ENCODE measurements at places on chromosomes 7 and 10. TPM values are rescaled to one million over a fixed set of nuclear protein-coding genes. Genes with fewer than 3 reads are reported as not detected.

DNA sequence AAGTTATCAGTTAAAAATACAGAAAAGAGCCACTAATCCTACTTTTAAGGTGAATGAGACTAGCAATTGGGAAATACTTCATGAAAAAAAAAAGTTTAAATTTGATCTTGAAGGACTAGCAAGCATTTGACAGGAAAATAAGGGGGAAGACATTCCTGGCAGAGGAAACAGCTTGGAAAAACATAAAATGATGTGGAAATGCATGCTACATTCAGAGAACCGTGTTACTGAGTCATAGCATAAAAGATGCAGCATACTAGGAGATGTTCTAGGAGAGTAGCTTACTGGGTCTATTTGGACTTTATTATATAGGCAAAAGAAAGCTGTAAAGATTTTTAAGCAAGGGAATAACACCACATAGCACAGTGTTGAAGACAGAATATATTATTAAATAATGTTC is 108.6 kb upstream of the COL1A2 start:
- no peak overlapping the region for H3K27ac ChIP-seq
- no peak for DNase-seq
- H3K36me3 ChIP-seq, result no peaks in the 10 kb centered on the region

The PTF1A gene
- total RNA-seq, result not detected

GRCh38 chr10:5856701-5857004 is 33.0 kb downstream of the ANKRD16 start:
- DNase-seq, result no peak
- no peak overlapping the region for H3K4me3 ChIP-seq
- no peak overlapping the region for H3K27ac ChIP-seq
- no peaks in the 10 kb centered on the region for H3K36me3 ChIP-seq
- H3K27me3 ChIP-seq, result no peaks in the 10 kb centered on the region

GRCh38 chr7:95628831-95629439 is 32.6 kb upstream of the PDK4 start:
- H3K27ac ChIP-seq, result no peak overlapping the region
- H3K36me3 ChIP-seq, result no peaks in the 10 kb centered on the region
- H3K4me1 ChIP-seq, result no peaks in the 10 kb centered on the region

- H3K4me1 ChIP-seq, result no peaks in the 10 kb centered on the region
- peaks cover 4% of the 10 kb centered on the region for H3K27me3 ChIP-seq
- H3K4me3 ChIP-seq, result no peak overlapping the region
- no peak overlapping the region for H3K27ac ChIP-seq
- no peaks in the 10 kb centered on the region for H3K36me3 ChIP-seq
Observed at GRCh38 chr10:67520924-67521520, 175.0 kb downstream of the CTNNA3 start.

DNA sequence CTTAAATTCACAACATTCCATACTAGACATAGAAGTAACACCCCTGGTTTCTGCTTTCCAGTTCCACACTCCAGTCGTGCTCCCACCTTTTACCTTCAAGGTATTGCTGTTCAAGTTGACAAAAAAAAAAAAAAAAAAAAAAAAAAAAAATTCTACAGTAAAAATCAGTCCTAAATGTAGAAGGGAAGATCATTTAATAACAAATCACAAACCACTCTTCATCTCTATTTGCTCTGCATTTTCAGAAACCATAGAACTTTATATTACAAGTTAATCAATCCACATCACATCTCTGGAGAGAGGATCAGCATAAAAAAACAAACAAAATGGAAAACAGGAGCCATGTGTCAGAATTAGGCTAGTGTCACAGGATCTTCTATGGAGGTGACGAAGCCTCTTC is 206.3 kb upstream of the KLF14 start:
- peaks cover 76% of the 10 kb centered on the region for H3K36me3 ChIP-seq
- no peak for DNase-seq
- peak overlapping the region; percentile 52 for H3K4me3 ChIP-seq
- peak overlapping the region; percentile 79 for H3K27ac ChIP-seq

DNA sequence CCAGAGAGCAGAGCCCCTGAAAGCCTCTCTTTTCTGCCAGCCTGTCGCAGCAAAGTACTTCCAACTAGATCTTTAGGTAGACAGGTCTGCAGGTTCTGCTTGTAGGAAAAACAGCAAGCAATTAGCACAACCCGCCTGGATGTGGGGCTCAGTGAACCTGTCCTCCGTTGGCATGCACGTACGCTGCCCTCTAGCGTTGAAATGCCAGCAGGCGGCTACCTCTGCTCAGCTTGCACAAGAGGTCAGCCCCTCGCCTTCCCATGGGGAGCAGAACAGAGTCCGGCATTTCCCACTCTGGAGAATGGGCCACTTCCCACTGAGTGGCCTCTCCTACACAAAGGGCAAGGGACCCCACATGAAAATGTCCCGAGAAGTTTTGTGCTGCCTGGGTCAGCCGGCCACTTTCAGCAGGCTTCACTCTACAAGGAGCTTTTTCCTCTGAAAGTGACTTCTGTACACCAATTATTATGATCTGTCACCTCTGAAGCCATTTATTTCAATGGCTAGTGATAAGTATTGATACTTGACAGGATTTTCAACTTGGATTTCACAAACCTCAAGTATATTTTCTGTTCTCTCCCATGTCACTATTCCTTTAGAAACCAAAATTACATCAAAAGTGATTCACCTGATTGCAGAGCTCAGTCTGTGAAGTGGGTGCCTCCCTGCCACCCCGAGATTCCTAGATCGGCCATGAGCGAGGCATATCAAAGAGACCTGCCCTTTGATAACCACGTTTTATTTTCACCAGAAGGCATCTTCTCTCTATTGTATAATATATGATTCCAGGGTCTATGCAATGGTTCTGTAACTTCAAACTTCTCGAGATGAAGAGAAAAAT is 56.7 kb downstream of the JCAD start:
- H3K4me1 ChIP-seq, result peaks cover 6% of the 10 kb centered on the region
- no peak overlapping the region for H3K4me3 ChIP-seq
- peak; percentile 68 for DNase-seq
- no peak overlapping the region for H3K27ac ChIP-seq
- H3K27me3 ChIP-seq, result peaks cover 44% of the 10 kb centered on the region
- no peaks in the 10 kb centered on the region for H3K36me3 ChIP-seq

DNA sequence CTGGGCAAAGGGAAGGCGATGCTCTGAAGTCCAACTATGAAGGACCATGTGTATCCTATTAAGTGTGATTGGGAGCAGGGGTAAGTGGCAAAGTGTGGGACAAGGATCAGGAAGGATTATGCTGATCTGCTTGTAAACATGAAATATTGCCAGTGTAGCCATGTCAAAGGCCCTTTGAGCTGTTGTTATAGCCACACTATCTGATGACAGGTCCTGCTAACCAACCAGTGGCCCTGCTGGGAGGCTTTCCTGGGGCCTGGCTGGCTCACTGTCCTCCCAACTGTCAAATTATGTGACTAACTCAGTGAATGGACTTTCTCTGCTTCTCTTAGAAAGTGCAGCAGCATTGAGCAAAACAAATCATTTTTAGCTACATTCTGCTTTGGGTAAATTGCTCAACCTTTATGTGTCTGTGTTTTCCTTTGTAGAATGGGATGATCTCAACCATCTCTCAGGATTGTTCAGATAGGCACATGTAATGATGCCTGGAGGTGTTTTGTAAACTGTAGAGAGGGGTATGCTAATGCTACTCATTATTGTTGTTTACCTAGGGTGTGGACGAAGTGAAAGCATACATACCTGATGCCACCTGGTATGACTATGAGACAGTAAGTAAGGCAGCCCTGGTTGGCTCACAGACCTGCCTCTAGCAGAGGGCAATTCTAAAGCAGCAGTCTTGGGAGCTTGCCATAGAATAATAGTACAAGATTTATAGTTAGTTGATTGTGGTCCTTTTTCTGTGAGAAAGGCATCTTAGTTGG is 47.4 kb downstream of the MGAM2 start:
- DNase-seq, result no peak
- H3K4me3 ChIP-seq, result no peak overlapping the region
- no peak overlapping the region for H3K27ac ChIP-seq
- H3K27me3 ChIP-seq, result peaks cover 4% of the 10 kb centered on the region
- H3K36me3 ChIP-seq, result no peaks in the 10 kb centered on the region

The DCLRE1A gene
- total RNA-seq, result 13.9 TPM

- no peak overlapping the region for H3K27ac ChIP-seq
- no peak overlapping the region for H3K4me3 ChIP-seq
- H3K36me3 ChIP-seq, result no peaks in the 10 kb centered on the region
Observed at GRCh38 chr7:113813471-113813870, 105.3 kb downstream of the PPP1R3A start.

The NPSR1 gene
- not detected for total RNA-seq

The OR6B1 gene
- not detected for total RNA-seq

- no peaks in the 10 kb centered on the region for H3K27me3 ChIP-seq
- H3K36me3 ChIP-seq, result no peaks in the 10 kb centered on the region
- H3K27ac ChIP-seq, result no peak overlapping the region
- DNase-seq, result no peak
Observed at GRCh38 chr7:40546616-40547501, 412.1 kb downstream of the SUGCT start.

- H3K4me1 ChIP-seq, result peaks cover 6% of the 10 kb centered on the region
- H3K36me3 ChIP-seq, result peaks cover 5% of the 10 kb centered on the region
- DNase-seq, result peak; percentile 10
- no peak overlapping the region for H3K27ac ChIP-seq
- H3K4me3 ChIP-seq, result no peak overlapping the region
Observed at GRCh38 chr7:45196374-45196773, 38.8 kb downstream of the RAMP3 start.

DNA sequence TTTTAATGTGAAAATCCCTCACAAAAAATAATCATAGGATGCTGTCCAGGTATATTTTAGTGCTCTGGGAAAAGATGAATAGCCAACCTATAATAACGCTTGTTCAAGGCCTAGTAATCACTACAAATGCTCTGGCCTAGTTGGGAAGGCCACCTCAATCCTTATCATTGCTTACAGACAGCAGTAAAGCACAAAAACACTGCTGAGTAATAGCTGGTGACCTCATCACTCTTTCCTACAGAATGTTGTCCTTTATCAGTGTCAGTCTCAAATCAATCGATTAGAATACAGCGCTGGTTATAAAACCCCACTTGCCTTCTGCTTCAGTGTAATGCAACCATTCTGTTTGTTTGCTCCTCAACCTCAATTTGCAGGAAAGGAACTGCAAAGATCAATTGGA is 72.6 kb upstream of the STEAP1 start:
- no peaks in the 10 kb centered on the region for H3K36me3 ChIP-seq
- no peak for DNase-seq
- no peaks in the 10 kb centered on the region for H3K27me3 ChIP-seq
- no peak overlapping the region for H3K4me3 ChIP-seq
- H3K4me1 ChIP-seq, result no peaks in the 10 kb centered on the region

The DUSP5 gene
- total RNA-seq, result 25.9 TPM

DNA sequence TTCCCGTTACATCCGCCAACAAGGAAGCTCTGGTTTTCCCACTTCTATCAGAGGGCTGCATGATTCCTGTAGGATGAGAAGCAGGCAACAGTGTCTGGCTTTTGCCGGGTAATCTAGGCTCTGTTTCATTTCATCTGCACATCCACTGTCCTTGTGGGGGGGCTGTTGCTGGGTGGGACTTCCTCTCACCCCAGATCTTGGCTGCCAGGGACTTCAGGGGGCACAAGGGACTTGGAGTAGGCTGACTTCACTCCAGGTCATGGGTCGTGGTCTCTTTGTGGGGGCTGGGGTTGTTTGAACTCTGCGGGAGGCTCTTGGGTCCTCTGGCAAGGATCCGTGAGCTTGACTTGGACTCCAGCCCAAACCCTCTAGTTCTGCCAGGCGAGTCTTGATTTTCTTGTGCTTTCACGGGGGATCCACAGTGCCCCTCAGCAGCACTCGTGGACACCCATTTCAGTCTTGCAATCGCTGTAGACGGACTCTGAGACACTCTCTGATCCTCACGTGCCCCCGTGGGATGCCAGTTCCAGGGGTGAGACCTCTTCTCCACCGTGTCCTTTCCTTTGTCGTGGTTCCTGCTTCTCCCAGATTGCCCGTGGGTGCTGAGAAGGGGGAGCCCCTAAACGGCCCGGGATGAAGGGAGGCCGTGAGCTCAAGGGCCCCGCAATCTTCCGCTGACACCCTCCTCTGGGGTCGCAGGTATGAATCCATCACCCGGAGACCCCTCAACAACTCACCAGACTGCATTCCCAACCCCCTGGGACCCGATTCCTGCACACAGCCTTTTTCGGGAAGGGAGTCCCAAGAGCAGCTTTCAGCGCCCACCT is 21.4 kb upstream of the ZNF273 start:
- H3K36me3 ChIP-seq, result peaks cover 6% of the 10 kb centered on the region
- H3K27me3 ChIP-seq, result peaks cover 17% of the 10 kb centered on the region
- DNase-seq, result no peak
- no peak overlapping the region for H3K4me3 ChIP-seq
- H3K4me1 ChIP-seq, result peaks cover 14% of the 10 kb centered on the region
- no peak overlapping the region for H3K27ac ChIP-seq

The SP8 gene
- not detected for total RNA-seq
